M059J (cell line): ENCODE measurements at places on chromosomes 12 and 14. TPM values are rescaled to one million over a fixed set of nuclear protein-coding genes. Genes with fewer than 3 reads are reported as not detected.
A peak's percentile ranks its signal among the peaks of the same experiment; 100 is the strongest.

Gene GARIN6
- not detected in 2 replicates for total RNA-seq

- DNase-seq: no peak
Observed at GRCh38 chr14:60989599-60989998, 8.6 kb downstream of the SLC38A6 start.

Gene C12orf50
- total RNA-seq: not detected in 2 replicates

Gene LRP6
- 8.1 and 13.0 TPM in 2 replicates for total RNA-seq

Gene PLBD2
- 14.3 and 22.8 TPM in 2 replicates for total RNA-seq

GRCh38 chr12:65637774-65638173 lies 186.5 kb upstream of the HMGA2 start:
- DNase-seq: peak; percentile 56

Gene DAZAP2
- total RNA-seq: 480 and 492 TPM in 2 replicates
